ENCODE measurements at places on chromosomes 1 and 21. TPM values are rescaled to one million over a fixed set of nuclear protein-coding genes. Genes with fewer than 3 reads are reported as not detected.

DNA sequence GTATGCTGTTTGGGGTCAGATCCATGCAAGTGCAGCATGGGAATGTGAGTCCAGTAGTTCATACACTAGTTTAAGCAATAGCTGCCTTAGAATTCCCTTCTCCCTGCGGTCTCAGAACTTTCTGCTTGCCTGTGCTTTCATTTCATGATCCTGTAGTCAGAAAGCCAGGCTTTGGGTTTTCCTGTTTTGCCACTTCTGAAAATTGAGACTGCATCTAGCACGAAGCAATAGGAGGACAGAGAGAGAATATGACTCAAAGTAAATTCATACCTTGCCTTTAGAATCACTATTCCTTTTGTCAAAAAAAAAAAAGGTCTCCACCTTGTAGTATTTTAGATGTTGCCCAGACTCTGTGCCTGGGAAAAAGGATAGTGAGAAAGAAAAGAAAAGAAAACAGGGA lies 161.2 kb upstream of the SNX7 start:
- no peaks in the 10 kb centered on the region for H3K36me3 ChIP-seq
- no peak overlapping the region for H3K4me3 ChIP-seq
- H3K4me1 ChIP-seq = no peaks in the 10 kb centered on the region
- no peaks in the 10 kb centered on the region for H3K27me3 ChIP-seq
- H3K27ac ChIP-seq = no peak overlapping the region
- DNase-seq = no peak

DNA sequence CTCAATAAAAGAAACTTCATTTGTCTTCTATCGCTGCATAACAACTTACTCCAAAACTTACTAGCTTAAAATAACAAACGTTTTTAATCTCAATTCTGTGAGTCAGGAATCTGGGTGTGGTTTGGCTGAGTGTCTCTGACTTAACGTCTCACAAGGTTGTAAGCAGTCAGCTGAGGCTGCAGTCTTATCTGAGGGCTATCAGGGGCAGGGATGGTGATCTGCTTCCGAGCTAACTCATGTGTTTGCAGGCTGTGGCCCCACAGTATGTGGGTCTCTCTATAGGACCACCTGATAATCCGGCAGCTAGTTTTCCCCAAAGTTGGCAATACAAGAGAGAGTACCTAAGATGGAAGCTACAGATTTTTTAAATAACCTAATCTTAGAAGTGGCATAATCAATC lies 234.2 kb upstream of the FGGY start:
- no peaks in the 10 kb centered on the region for H3K27me3 ChIP-seq
- no peak for DNase-seq
- no peak overlapping the region for H3K27ac ChIP-seq
- no peaks in the 10 kb centered on the region for H3K36me3 ChIP-seq
- no peaks in the 10 kb centered on the region for H3K4me1 ChIP-seq
- H3K4me3 ChIP-seq = no peak overlapping the region

DNA sequence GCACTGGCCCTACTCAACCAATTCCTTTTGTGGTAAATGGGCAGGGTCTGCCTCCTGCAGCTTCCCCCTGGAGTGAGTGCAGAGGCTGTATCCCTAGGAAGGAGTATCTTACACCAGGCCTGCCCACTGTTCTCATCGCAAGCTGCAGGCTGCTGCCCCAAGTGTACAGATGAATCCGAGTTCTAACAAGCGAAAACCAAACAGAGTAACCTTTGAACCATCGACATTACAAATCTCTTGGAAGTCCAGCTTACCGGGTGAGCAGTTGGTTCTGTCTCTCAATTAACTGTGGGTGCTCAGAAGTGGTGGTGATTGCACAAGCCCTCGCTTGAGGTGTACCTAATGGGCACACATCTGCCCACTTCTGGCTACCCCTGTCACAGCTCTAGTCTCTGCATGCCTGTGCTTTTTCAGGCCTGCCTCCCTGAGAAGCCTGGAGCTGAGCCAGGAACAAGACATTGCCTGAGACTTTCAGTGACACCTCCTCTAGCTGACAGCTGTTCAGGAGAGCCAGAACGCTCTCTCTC lies 22.7 kb downstream of the INAVA start:
- H3K27ac ChIP-seq = no peak overlapping the region
- no peak for DNase-seq
- no peaks in the 10 kb centered on the region for H3K36me3 ChIP-seq
- H3K4me1 ChIP-seq = no peaks in the 10 kb centered on the region
- no peak overlapping the region for H3K4me3 ChIP-seq
- H3K27me3 ChIP-seq = no peaks in the 10 kb centered on the region

- no peak overlapping the region for H3K4me3 ChIP-seq
- H3K27me3 ChIP-seq = no peaks in the 10 kb centered on the region
- H3K36me3 ChIP-seq = no peaks in the 10 kb centered on the region
Measured at GRCh38 chr1:195733826-195734225, 874.4 kb downstream of the KCNT2 start.

- no peaks in the 10 kb centered on the region for H3K4me1 ChIP-seq
- no peak overlapping the region for H3K27ac ChIP-seq
- no peaks in the 10 kb centered on the region for H3K27me3 ChIP-seq
- DNase-seq = no peak
Measured at GRCh38 chr1:83798965-83799364, 200.0 kb downstream of the TTLL7 start.

DNA sequence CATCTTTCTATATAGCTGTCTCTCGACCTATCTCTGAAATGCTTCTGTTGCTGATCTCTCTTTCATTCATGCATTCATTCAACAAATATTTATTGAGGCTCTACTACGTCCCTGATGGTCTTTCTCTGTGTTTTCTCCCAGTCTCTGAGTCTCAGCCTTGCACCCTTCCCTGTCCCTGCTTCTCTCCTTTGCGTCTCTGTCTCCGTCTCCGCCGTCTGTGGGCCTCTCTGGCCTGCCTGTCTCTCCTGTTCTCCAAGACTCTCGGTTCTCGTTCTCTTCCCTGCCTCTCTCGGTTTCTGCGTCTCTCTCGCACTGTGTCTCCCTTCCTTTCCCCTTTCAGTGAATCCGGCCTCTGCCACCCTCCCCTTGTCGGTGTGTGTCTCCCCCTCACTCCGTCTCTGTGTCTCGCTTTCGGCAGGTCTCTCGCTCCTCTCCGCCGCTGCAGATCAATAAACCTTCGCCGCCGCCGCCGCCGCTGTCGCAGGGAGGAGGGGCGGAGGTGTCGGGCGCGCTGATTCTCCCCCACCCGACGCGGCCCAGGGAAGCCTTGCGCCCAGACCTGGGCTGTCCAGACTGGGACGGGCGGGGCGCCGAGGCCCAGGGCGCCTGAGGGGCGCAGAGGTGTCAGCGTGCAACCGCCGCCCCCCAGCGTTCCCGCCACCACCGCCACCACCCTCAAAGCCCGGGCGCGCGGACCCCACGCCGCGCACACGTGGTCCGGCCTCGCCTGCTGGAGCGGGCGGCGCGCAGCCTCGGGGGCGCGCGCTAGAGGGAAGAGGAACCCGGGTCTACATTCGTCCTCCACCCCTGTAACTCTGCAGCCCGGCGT lies 3.0 kb downstream of the EFNA3 start:
- H3K36me3 ChIP-seq = no peaks in the 10 kb centered on the region
- peak overlapping the region; percentile 28 for H3K4me3 ChIP-seq
- no peak for DNase-seq
- peaks cover 21% of the 10 kb centered on the region for H3K4me1 ChIP-seq
- H3K27me3 ChIP-seq = peaks cover 9% of the 10 kb centered on the region
- H3K27ac ChIP-seq = no peak overlapping the region

- no peak overlapping the region for H3K4me3 ChIP-seq
- no peaks in the 10 kb centered on the region for H3K36me3 ChIP-seq
- H3K27me3 ChIP-seq = no peaks in the 10 kb centered on the region
- no peak for DNase-seq
- no peaks in the 10 kb centered on the region for H3K4me1 ChIP-seq
Measured at GRCh38 chr1:62826901-62827300, 43.0 kb downstream of the ATG4C start.

DNA sequence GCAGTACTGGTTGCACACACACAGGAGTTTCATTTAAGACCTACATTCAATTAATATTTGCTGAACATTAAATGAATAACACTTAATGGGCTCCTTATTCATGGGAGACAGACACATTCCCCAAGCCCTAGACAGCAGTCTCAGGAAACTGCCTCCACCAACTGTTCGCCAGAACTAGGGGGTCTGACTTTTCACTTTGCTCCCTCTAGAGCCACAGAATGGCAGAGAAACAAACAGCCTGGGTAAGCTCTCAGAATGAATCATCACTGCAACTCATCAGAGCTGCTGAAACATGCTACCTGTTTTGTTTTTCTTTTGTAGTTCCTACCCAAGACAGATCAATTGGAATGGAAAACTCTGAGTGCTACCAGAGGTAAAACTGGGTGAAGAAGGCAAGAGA lies 31.7 kb downstream of the ELK4 start:
- H3K27ac ChIP-seq = no peak overlapping the region
- no peak for DNase-seq
- no peaks in the 10 kb centered on the region for H3K27me3 ChIP-seq

- H3K4me3 ChIP-seq = peak overlapping the region; percentile 34
- H3K4me1 ChIP-seq = 0 out of 2 replicates have a peak, but pooled peaks cover 2% of the 10 kb centered on the region
- no peak for DNase-seq
- no peaks in the 10 kb centered on the region for H3K36me3 ChIP-seq
Measured at GRCh38 chr21:25561668-25562641, 45.3 kb downstream of the MRPL39 start.

- no peak overlapping the region for H3K27ac ChIP-seq
- no peaks in the 10 kb centered on the region for H3K4me1 ChIP-seq
- H3K4me3 ChIP-seq = no peak overlapping the region
- no peaks in the 10 kb centered on the region for H3K27me3 ChIP-seq
- no peak for DNase-seq
- H3K36me3 ChIP-seq = no peaks in the 10 kb centered on the region
Measured at GRCh38 chr1:20683614-20684013, 22.4 kb upstream of the DDOST start.

DNA sequence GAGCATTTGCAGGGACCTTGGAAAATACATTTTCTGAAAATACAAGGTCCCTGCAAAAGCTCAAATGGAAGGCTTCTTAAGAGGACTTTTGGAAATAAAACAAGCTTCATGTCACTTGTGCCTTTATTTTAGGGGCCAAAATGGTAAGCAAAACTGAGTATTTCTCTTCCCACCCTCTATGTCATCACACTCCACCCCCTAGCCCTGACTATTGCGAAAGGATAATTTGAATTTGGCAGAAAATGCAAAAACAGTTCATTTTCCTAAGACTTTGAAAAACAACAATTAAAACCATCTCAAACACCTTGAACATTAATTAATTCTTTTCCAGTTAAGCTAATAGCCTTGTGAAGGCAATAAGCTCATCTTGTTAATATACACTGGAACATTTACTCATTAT lies 201.7 kb downstream of the TM2D1 start:
- no peak for DNase-seq
- H3K4me3 ChIP-seq = no peak overlapping the region
- no peaks in the 10 kb centered on the region for H3K4me1 ChIP-seq
- peaks cover 8% of the 10 kb centered on the region for H3K27me3 ChIP-seq

- DNase-seq = no peak
- no peak overlapping the region for H3K27ac ChIP-seq
- no peaks in the 10 kb centered on the region for H3K4me1 ChIP-seq
- no peaks in the 10 kb centered on the region for H3K27me3 ChIP-seq
- no peak overlapping the region for H3K4me3 ChIP-seq
- H3K36me3 ChIP-seq = no peaks in the 10 kb centered on the region
Measured at GRCh38 chr1:229985613-229986010, 81.4 kb upstream of the GALNT2 start.

GRCh38 chr1:67695963-67696362 lies 11.0 kb downstream of the GADD45A start:
- no peaks in the 10 kb centered on the region for H3K36me3 ChIP-seq
- H3K4me1 ChIP-seq = peaks cover 12% of the 10 kb centered on the region
- DNase-seq = no peak
- H3K27me3 ChIP-seq = no peaks in the 10 kb centered on the region
- no peak overlapping the region for H3K27ac ChIP-seq

DNA sequence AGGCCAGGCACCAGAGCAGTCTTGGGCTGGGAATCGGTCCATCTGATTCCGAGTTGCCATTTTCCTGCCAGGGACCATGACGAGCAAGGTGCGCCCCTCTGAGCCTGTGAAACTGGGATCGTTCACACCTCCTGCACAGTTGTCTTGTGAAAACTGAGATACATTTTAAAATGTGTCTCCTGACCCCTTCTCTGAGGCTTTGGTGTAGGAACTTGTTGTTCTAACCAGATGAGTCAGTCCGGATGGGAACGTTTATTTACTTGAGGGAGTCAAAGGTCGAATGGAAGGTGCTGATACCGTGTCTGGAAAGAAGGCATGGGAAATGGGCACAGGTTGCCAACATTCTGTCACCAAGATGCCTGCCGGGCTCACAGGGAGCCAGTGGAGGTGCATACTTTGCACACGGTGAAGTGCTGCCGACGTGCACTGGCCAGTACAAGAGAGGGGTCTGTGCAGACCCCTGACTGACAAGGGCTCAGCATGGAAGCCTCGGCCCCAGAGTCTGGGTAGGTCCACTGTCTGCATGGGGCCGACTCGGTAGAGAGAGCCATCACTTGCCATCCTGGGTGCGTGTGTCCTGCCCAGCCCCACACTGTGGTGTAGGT lies 7.4 kb upstream of the KCNN3 start:
- no peak overlapping the region for H3K27ac ChIP-seq
- H3K4me1 ChIP-seq = peaks cover 7% of the 10 kb centered on the region
- H3K4me3 ChIP-seq = no peak overlapping the region
- DNase-seq = no peak
- peaks cover 3% of the 10 kb centered on the region for H3K27me3 ChIP-seq

DNA sequence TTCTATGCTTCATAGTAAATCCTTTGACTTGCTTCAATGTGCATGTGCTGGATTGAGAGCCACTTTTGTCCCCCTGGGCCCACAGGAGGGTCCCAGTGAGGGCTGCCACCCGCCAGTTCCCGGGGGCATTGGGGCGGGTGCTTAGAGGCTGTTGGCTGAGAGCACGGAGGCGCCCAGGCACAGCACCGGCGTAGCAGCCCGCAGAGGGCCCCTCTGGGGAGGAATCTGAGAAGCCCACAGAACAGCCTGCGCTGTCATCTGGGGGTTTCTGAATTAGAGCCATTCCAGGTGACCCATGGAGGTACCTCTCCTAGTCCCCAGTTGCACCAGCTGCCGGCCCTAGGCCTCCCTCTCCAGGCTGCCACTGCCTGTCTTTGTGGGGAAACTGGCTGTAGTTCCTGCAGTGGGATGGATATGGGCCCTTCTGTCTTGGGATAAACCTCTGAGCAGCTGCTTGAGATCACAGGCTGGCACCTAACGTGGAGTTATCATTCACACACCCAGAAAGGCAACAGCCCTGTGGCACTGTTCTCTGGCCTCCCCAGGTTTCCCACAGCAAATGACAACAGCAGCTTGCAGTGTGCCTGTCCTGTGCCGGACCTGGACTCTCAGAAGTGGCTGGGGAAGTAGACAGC lies 39.5 kb downstream of the TMEM51 start:
- DNase-seq = no peak
- no peak overlapping the region for H3K27ac ChIP-seq
- no peaks in the 10 kb centered on the region for H3K27me3 ChIP-seq
- H3K4me1 ChIP-seq = peaks cover 15% of the 10 kb centered on the region
- H3K4me3 ChIP-seq = no peak overlapping the region

- DNase-seq = no peak
- H3K4me3 ChIP-seq = no peak overlapping the region
- no peaks in the 10 kb centered on the region for H3K36me3 ChIP-seq
- H3K27ac ChIP-seq = no peak overlapping the region
- no peaks in the 10 kb centered on the region for H3K27me3 ChIP-seq
Measured at GRCh38 chr1:2483026-2483425, 6.9 kb downstream of the PLCH2 start.

GJB3 gene
- total RNA-seq = 0.15 TPM

LDLRAD1 gene
- not detected for total RNA-seq

IL6R gene
- 12.2 TPM for total RNA-seq

AMY1C gene
- not detected for total RNA-seq

EPHA10 gene
- 2.8 TPM for total RNA-seq

CD1D gene
- not detected for total RNA-seq
